ENCODE measurements at places on chromosomes 13 and 19.

DNA sequence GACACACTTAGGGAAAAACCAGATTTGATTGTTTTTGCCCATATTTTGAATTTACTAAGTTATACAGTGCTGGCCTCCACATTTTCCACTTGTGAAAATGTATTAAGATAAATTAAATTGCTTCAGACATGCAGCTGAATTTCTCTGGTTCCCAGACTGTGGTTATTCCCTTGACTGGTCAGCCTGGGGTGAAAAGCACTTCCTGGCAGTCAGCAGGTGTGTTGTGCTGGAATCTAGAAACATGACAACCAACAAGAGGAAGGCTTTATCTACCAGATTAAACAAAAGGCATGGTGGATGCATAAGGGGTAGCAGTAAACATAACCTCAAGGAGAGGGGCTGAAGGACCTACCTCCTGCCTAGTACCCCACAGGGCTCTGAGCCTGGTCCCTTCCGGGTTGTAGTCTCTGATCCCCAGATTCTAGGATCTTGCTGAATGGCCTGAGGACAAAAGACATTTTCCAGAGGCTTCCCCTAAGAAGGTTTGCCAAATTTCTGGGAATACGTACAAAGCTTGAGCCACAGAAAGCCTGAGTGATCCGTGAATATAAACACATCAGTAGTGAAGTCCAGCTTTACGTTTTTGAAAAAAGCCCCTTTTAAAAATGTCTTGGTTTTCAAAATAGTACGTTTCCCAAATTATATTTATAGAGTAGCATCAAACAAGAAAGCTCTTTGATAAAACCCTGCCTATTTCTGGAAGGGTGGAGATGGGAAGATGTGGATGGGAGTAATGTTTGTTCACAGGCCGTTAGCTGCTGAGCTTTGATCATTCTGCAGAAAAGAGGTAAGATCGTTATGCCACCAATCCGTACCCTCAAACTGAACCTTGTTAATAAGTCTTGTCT is 133.4 kb downstream of the LACC1 start:
- no peak for DNase-seq

GRCh38 chr19:55175117-55175867 is 4.8 kb downstream of the SYT5 start:
- DNase-seq: no peak

DNA sequence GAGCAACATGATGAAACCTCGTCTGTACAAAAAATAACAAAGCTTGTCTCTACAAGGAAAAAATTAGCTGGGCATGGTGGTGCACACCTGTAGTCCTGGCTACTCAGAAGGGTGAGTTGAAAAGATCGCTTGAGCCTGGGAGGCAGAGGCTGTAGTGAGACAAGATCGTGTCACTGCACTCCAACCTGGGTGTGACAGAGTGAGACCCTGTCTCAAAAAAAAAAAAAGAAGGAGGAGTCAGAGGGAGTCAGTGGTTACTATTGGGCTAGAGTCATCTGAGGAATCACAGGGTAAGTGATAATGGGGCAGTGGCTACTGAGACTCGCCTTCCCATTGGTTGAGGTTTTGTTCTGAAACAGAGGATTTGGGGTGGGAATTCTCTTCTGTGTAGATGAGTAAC is 1.9 kb upstream of the GPI start:
- no peak for DNase-seq

DNA sequence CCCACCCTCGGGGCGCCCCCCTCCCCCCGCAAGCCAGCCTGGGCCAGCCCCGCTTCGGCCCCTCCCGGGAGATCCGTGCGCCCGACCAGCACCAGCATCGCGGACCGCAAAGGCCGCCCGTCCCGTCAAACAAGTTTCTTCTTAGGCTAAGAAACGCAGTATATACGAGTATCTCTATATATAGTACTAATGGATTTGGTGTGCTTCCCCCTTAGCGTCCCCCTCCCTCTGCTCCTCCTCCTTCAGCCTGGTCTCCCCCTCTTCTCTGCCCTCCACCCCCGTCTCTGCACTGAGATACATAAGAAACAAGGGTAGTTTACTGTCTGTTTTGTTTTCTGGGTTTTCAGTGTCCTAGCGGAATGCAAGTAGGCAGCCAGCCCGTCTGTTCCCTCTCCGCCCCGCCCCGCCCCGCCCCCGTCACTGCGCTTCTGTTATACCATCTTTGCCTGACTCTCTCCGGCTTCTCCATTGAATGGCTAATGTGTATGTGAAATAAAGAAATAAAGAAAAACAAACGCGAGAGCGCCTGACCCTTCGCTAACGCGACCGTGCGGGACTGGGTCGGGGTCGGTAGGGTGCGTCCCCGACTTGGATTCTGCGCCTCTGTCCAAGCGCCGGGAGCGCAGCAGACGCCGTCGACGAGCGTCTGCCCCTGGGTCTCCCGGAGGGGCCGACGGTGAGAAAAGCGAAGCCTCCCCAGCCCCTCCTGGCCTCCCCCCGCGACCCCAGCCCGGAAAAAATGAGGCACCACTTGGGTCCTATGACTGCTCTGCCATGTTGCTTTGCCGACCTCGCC is 4.2 kb downstream of the LYL1 start:
- DNase-seq: peak; percentile 40
